ENCODE measurements at places on chromosomes 1 and 21.

DNA sequence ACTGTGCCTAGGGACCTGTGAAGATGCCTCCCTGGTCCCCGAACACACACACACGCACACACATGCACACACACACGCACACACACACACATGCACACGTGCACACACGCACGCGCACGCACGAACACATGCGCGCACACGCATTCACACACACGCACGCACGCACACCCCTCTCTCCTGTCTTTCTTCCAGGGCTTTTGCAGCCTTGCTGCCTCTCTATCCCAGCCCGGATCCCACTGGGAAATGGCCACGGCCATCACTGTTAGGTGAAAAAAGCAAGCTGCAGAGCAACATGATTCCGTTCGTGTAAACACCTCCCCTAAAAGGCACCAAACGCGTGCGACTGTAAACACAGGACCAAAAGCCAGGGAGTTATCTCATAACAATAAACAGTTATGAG, 39.7 kb downstream of the NKAIN1 start:
- ATAC-seq, result no peak

- peak; percentile 24 for ATAC-seq
Observed at GRCh38 chr1:18923756-18924211, 21.4 kb upstream of the ALDH4A1 start.

GRCh38 chr1:234726359-234726943, 116.5 kb upstream of the IRF2BP2 start:
- ATAC-seq, result no peak

GRCh38 chr21:36023092-36023480, 37.2 kb downstream of the SETD4 start:
- ATAC-seq, result no peak

DNA sequence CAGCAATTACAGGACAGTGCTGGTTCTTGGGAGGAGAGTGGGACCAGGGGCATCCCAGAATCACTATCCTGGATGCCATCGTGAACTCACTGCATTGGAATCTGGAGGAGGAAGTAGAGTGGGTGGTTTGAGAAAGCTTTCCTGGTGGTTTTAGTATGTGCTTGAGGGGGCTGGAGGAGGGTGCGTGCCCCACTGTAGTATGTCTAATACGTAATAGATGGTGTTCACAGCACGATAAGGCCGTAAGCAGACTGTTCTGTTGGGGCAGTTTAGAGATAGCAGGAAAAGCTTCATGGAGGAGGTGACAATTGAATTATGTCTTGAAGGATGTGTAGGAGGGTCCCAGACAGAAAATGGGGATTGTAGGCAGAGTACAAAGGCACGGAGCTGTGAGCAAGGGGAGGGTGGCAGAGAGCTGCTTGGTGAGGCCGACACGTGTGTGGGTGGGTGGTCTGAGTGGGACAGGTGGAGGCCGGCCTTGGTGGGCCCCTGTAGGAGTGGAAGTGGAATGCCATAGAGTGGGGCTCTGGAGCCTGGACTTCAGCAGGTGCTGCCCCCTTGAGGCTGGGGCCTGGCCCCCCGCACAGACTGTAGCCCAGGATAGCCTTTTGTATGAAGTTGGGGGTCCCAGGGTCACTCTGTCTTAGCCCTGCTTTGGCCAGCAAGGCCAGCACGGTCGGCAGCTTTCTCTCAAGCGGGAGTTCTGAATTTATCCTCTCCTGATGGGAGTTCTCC, 37.0 kb downstream of the IL6R start:
- ATAC-seq, result no peak

GRCh38 chr1:153380711-153381110, 5.3 kb upstream of the S100A12 start:
- ATAC-seq, result no peak

- ATAC-seq, result no peak
Observed at GRCh38 chr1:9452516-9453140, 86.6 kb upstream of the SLC25A33 start.

- ATAC-seq, result no peak
Observed at GRCh38 chr1:16141573-16142336, 14.1 kb downstream of the EPHA2 start.

- ATAC-seq, result peak; percentile 78
Observed at GRCh38 chr1:11784993-11785769, 20.6 kb downstream of the MTHFR start.

Measured in motor neuron (in vitro differentiated cells).